ENCODE measurements at places on chromosomes 2 and 18.
A peak's percentile ranks its signal among the peaks of the same experiment; 100 is the strongest.

DNA sequence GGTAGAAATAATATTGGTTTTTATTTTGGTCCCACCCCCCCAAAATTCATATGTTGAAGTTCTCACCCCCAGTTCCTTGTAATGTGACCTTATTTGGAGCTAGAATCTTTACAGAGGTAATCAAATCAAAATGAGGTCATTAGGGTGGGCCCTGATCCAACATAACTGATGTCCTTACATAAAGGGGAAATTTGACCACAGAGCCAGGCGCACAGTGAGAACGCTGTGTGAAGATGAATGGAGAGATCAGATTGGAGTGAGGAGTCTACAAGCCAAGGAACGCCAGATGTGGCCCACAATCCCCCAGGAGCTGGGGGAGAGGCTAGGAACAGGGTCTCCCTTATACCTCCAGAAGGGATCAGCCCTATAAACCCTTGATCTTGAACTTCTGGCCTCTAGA, 31.6 kb upstream of the TRIB2 start:
- no peak for DNase-seq

- DNase-seq: no peak
Observed at GRCh38 chr2:29213888-29214291, 98.7 kb downstream of the CLIP4 start.

DNA sequence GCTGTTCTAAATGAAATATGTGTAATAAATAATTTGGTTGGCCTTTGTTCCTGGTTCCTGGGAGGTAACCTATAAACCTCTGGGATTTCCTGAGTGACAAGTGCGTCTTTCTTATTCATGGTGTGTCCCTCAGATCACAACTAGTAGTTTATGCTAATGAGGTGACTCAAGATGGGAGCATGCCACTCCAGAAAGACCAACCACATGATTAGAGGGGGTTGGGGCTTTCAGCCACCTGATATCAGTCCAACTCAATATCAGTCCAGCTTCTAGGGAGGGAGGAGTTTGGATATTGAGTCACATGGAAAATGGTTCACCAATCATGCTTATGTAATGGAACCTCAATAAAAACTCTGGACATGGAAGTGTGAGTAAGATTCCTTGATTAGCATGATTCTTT, 96.6 kb downstream of the QPCT start:
- DNase-seq: no peak

GRCh38 chr18:51617167-51617566, 419.7 kb upstream of the MEX3C start:
- DNase-seq: peak; percentile 77

DNA sequence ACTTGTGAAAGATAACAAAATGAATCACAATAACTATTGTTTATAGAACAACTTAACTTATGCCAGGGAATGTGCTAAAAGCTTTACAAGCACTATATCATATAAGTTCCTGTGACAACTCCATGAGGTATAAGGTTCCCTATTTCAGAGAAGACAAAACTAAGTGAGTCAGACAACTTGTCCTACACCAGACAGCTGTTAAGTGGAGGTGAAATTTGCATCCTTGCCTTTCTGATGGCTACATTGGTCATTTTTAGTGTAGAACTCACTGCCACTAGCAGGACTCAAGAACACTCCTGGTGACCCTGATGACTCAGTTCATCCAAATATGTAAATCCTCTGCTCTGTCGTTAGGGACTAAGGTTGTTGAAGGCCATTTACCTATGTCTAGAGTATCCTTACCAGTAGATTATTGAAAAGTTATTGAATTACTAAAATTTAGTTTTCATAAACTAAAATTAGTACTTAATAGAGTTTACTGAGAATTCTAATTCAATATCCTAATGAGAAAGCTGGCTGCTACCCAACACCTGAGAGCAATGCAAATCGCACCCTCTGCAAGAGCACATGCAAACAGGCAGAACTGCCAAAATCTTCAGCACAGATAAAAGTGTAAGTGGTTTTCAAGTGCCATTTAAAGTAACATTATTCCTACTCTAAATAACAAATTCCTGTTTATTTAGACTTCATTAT, 636.2 kb downstream of the NRXN1 start:
- no peak for DNase-seq

DNA sequence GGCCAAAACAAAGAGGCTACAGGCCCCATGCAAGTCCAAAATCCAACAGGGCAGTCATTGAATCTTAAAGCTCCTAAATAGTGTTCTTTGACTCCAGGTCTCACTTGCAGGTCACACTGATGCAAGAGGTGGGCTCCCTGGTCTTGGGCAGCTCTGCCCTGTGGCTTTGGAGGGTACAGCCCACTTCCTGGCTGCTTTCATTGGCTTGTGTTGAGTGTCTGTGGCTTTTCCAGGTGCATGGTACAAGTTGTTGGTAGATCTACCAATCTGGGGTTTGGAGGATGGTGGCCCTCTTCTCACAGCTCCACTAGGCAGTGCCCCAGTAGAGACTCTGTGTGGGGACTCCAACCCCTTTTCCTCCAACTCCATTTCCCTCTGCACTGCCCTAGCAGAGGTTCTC, 115.8 kb upstream of the ALKAL2 start:
- no peak for DNase-seq

- DNase-seq: no peak
Observed at GRCh38 chr18:45186832-45187231, 428.4 kb upstream of the SLC14A2 start.

GRCh38 chr2:101872480-101872879, 119.3 kb upstream of the IL1R2 start:
- no peak for DNase-seq

- DNase-seq: peak; percentile 78
Observed at GRCh38 chr2:172931256-172931894, 144.3 kb upstream of the MAP3K20 start.

DNA sequence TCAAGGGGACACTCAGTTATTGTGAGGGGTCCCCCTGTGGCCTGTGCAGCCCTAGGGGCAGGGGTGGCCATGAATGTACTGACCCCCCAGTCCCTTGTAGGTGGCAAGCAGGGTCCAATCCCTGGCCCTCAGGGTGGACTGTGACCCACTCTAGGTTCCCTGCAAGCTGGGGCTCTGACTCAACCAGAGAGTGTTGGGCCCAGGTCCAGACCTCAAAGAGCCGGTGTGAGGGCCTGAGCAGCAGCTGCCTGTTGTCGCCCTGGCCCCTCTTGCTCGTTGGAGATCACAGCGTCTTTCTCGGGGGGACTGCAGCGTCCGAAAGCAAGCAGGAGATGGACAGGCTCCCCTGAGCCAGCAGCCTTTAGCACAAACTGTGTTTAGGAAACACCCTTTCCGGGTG, 66.8 kb upstream of the ATG16L1 start:
- DNase-seq: no peak

GRCh38 chr2:98691303-98691702, 39.6 kb downstream of the MGAT4A start:
- DNase-seq: peak; percentile 12

GRCh38 chr2:44109166-44109565, 59.5 kb upstream of the PPM1B start:
- peak; percentile 11 for DNase-seq

GRCh38 chr18:13989199-13989598, 73.9 kb upstream of the MC2R start:
- DNase-seq: no peak

DNA sequence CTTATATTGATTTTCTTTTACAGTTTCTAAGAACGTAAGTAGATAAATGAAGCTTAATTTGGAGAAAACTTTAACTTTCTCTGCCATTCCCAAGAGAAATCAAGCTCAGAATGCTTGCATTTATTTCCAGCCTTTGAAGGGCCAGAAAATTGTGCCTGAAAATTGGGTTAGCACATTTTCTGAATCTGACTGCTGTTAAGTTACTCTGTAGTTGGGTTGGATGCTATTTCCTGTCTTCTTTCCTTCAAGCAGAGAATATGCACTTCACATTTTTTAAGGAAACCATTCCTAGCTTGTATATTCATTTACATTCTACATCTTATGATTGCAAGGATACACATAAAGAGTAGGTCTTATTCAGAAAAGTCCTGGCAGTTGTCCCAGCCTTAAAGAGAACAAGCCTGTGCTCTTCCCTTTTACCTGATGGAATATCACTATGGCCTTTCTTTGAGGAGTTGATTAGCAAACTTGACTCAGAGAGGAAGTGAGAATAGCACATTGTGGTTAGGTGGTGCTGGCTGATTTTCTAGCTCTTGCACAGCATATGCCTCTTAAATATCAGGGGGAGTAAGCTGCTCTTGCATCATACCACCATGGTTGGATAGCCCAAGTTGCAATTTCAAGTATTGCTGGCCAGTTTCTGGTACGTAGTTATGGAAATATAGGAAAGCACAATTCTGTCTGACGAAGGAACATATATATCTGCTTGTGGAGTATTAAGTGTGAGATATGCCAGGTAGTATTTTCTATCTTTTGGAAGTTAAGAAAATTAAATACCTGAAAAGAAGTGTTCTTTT, 133.7 kb downstream of the COMMD1 start:
- peak; percentile 92 for DNase-seq

GRCh38 chr2:47037678-47038077, 117.4 kb downstream of the STPG4 start:
- DNase-seq: no peak

DNA sequence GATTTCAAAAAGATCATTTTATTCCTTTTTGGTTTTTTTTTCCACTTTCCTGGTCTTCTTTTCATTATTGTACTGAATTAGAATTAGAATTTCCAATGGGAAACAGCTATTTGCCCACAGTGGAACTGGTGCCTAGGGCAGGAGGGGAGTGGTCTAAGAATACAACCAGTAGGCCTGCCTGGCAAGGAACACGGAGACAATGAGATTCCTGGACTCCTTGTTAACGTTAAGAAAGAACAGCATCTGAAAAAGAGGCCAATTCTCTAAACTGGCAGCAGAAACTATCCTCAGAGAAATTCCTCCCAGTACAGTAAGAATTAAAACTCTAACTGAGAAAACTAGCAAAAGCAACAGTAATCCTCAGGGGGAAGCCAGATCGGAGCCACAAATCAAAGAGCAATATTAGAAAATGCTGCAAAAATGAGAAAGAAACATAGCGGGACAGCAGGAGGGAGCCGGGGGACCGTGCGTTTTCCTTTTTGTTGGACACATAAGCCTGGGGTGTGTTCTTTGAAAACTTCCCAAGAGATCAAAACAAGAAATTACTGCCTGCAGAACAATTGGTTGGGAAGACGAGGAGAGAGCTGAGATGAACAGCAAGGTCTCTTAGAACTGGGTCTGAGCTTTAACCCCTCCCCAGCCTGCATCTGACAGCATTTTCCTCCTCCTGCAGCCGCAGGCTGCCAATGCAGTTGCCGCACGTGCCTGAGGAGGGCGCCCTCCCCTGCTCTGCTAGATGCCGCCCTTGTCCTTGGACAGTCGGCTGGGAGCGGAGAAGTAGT, 776.0 kb downstream of the TSN start:
- no peak for DNase-seq

DNA sequence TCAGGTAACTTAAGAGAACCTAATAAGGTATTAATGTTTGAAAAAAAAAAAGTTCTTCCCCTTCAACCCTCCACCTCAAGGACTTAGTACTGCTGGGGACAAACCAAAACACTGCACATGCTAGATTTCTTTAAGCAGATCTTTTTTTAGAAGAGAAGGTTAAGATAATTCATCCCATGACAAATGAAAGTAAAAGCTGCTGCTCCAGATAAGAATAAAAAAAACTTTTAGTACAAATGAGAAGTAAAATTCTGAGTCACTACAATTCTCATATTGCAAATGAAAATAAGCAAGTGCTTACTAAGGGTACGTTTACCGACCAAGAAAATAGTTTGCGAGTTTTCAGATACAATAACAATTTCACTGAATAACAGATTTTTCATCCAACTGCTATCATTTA, 8.9 kb downstream of the STAM2 start:
- no peak for DNase-seq

DNA sequence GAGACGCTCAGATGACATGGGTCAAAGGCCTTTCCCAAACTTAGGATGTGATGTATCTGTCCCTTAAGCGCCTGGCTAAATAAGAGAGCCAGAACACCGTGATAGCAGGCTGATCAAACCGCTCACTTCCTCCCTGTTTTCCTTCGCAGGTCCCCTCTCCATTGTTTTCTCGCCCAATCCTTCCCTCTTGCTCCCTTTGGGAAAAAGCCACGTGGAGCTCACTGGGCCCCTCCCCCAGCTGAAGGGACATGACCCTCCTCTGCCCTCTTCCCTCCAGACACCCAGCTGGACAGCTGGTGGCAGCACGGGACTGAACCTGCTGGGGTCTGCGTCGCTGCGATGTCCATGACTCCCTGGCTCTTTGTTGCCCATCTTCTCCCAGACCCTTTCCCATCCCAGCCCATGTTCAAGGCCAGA, 201.7 kb downstream of the TNS1 start:
- DNase-seq: no peak

- no peak for DNase-seq
Observed at GRCh38 chr2:42602218-42602875, 33.9 kb downstream of the MTA3 start.

DNA sequence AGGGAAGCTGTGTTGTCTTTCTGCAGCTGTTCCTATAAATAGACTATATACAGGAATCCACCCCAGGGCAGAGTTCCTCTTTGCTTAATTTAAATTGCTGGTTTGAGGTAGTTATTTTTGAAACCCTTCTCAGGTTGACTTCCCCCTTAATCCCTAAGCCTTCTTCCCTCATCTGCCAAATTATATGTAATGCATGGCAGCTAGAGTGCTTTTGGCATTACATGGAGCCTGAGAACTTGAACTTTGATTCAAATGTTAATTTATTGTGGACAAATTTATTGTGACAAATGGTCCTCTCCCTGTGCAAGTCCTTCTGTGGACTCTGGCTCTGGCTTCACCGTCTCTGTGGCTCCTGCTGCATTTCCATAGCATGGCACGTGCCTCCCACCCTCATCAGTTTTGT, 29.2 kb downstream of the MYO1B start:
- no peak for DNase-seq

DNA sequence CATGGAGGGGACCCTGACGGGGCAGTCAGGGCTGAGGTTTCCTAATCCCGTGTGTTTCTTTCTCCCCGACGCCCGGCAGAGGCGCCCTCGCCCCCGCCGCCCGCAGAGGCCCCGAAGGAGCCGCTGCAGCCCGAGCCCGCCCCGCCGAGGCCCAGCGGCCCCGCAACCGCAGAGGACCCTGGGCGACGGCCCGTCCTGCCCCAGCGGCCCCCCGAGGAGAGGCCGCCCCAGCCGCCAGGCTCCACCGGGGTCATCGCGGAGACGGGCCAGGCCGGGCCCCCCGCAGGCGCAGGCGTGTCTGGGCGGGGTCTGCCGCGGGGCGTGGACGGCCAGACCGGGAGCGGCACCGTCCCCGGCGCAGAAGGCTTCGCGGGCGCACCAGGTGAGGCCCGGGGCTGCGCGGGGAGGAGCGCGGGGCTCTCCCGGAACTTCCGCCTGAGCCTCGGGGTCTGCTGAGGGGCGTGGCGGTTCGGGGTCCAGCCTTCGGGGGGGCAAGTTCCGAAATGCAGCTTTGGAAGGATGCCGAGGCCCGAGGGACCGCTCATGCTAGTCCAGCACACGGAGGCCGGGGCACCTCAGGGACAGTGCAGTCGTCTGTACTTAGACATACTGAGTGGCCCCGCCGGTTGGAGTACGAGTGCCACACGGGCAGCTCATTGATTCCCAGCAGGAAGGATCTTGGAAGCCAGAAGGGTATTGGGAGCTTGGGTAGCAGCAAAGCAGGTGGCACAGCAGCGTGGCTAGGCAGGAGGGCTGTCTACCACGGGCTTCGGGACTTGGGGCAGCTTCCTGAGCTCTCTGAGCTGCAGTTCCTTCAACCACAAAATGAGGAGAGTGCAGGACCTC, 60.1 kb downstream of the EMILIN2 start:
- DNase-seq: no peak
